RKO (cell line): ENCODE measurements at places on chromosomes 5 and 9.
A peak's percentile ranks its signal among the peaks of the same experiment; 100 is the strongest.

DNA sequence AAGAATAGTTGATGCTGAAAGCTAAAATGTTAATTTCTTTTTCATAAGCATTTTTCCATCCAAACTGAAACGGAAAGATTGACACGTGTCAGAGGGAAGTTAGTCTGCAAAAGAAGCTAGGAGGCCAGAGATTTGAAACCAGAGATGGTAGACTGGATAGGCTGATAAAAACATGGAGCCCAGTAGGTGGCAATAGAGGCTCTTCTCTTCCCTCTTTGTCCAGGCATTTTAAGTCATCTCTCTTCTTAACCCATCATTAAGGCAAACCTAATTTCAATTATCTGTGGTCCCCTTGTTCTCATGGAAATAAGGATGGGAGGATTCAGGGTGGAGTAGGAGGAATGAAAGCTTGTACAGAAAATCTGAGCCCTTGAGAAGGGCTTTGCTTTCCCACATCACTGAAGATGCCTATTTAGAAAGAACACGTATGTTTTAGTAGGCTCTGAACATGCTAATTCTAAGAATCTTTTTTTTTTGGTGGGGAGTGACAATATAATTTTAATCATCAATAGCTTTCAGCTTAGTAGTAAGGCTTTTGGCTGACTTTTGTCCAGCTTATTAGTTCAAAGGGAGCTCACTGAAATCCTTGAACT lies 66.6 kb downstream of the ZNF474 start:
- peak; percentile 84 for DNase-seq

DNA sequence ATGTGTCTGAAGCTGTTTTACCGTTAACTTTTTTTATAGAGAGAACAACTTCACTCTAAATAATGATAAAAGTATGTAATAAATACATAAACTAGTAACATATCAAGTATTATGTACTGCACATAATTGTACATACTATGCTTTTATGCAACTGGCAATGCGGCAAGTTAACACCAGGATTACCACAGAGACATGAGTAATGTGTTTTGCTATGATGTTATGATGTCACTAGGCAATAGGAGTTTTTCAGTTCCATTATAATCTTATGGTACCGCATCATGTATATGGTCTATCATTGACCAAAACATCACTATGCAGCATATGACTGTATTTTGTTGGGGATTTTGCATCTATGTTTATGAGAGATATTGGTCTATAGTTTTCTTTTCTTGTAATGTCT lies 326.4 kb upstream of the TARS1 start:
- no peak for DNase-seq

DNA sequence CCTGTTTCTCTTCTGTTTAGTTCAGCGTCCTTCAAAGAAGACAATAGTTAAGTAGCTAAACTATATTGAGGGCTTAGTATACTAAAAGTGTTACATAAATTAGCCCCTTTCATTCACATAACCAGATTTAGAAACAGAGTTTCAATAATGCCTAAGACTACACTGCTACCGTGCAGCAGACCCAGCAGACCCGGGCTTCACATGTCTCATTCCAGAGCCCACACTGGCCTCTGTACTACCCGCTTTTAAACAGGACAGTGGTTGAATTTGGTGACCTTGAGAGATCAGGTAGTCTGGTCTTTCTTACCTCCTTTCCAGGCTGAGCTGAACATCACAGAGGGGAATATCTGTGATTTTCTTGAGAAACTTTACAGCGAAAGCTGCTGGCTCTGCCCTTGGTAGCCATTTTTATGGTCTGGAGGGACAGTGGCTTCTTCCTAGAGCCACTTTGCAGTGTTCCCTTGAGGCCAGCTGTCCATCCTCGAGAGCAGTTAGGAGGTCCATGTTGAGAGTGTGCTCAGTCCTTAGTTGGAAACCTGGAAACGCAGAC lies 56.5 kb downstream of the SLC22A5 start:
- no peak for DNase-seq

DNA sequence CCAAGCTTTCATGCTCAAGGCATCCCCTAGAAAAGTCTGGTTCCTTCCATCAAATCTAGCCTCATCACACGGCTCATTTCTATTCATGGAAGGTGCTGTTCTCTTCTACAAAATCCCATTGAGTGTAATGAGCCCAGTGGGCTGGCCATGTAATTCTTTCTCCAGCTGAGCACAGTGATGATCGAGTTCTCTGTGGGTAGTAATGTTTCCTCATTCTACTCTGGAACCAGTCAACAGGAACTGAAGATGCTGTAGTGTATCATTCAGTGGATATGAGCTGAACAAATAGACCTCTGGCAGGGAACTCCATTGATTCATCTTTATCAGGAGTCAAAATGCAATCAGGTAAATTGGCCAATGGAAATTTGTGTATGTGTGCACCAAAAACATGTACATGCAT lies 149.2 kb downstream of the LRRC70 start:
- DNase-seq, result no peak

GRCh38 chr5:131005963-131006684 lies 158.9 kb downstream of the HINT1 start:
- DNase-seq, result no peak

- DNase-seq, result peak; percentile 56
Observed at GRCh38 chr5:78320401-78320800, 25.9 kb upstream of the AP3B1 start.

GRCh38 chr5:124859556-124860290 lies 113.3 kb upstream of the ZNF608 start:
- DNase-seq, result no peak

- DNase-seq, result peak; percentile 43
Observed at GRCh38 chr9:129464972-129465833, 155.7 kb downstream of the C9orf50 start.

GRCh38 chr5:38379350-38379937 lies 121.1 kb downstream of the EGFLAM start:
- no peak for DNase-seq

- no peak for DNase-seq
Observed at GRCh38 chr5:111469903-111470302, 42.4 kb downstream of the STARD4 start.

- no peak for DNase-seq
Observed at GRCh38 chr9:312596-313320, 98.1 kb downstream of the DOCK8 start.

DNA sequence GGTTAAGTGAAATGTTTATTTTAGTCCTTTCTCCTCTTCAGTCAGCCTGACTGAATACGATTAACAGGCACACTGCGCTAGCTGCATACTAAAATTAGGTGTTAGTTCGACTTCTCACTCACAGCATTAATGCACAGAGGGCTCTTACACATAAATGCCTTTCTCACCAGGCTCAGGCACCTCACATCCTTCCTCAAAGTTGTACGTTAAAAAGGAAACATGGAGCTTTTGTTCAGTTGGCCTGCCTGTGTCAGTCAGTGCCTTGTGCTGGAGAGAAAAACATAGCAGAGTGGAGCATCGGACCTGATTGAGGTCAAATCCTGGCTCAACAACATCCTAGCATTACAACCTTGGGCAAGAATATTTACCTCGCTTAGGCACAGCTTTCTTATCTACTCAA lies 236.0 kb upstream of the ZNF462 start:
- DNase-seq, result no peak

GRCh38 chr5:83473346-83474160 lies 2.0 kb downstream of the VCAN start:
- DNase-seq, result no peak

GRCh38 chr5:18744441-18744840 lies 1110.2 kb downstream of the TAF11L14 start:
- DNase-seq, result no peak

DNA sequence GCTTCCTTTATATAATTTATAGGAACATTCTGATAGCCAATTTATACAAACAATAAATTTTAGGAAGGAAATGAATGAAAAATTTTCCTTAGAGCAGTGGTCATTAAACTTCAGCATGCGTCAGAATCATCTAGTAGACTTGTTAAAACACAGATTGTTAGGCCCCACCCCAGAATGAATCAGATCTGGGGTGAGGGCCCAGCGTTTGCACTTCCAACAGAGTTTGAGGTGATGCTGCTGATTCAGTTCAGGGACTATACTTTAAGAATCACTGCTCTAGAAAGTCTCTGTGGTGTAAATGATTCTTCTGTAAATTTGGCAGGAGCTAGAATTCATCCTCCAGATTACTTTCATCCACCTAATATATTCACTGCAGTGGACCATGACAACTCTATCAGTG lies 80.4 kb downstream of the SLC12A2 start:
- DNase-seq, result no peak

- no peak for DNase-seq
Observed at GRCh38 chr5:113807427-113807991, 294.0 kb downstream of the YTHDC2 start.
